Activated CD4-positive, alpha-beta T cell treated with anti-CD3 and anti-CD28 coated beads, Interleukin-2, amount 10 ng/mL, durations not matched to agents 7 days and 5 days (primary cell): ENCODE measurements at places on chromosomes 16 and 17. TPM values are rescaled to one million over a fixed set of nuclear protein-coding genes. Genes with fewer than 3 reads are reported as not detected.

The RPRML gene
- not detected for total RNA-seq

The HSD3B7 gene
- total RNA-seq = 3.5 TPM

The KRT33A gene
- total RNA-seq = not detected

The ZSCAN32 gene
- total RNA-seq = 19.5 TPM

The UMOD gene
- total RNA-seq = not detected

The DPEP3 gene
- total RNA-seq = 0.10 TPM

The CCDC144A gene
- total RNA-seq = 6.6 TPM

The CA5A gene
- not detected for total RNA-seq

The CCL4 gene
- 2.8 TPM for total RNA-seq

The TNFRSF17 gene
- not detected for total RNA-seq

- DNase-seq = peak; percentile 16
Observed at GRCh38 chr16:28491230-28491969, 474 bp downstream of the CLN3 start.

DNA sequence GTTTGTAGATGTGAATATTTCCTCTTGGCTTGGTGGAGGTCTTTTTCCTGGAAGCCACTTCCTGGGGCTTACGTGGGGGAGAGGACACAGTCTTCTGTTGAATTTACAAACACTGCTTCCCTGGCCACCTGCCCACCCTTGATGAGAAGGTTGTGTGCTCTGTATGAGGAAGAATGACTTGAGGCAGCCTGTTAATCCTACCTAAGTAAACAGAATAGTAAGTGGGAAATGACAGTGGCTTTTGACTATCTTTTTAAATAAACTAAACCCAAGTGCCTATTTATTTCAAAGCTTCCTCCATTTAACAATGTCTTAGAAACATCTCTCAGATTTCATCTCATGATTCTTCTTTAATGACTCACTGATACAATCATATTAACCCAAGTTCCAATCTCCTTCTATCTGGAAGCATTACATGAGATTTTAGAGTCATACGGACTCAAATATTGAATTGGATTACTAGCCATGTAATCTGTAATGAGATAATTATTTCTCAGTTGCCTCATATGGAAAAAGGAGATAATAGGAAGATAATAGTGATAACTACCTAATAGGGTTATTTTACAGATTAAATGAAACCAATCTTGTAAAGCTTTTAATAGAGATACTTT, 96.6 kb upstream of the SMIM36 start:
- DNase-seq = no peak

DNA sequence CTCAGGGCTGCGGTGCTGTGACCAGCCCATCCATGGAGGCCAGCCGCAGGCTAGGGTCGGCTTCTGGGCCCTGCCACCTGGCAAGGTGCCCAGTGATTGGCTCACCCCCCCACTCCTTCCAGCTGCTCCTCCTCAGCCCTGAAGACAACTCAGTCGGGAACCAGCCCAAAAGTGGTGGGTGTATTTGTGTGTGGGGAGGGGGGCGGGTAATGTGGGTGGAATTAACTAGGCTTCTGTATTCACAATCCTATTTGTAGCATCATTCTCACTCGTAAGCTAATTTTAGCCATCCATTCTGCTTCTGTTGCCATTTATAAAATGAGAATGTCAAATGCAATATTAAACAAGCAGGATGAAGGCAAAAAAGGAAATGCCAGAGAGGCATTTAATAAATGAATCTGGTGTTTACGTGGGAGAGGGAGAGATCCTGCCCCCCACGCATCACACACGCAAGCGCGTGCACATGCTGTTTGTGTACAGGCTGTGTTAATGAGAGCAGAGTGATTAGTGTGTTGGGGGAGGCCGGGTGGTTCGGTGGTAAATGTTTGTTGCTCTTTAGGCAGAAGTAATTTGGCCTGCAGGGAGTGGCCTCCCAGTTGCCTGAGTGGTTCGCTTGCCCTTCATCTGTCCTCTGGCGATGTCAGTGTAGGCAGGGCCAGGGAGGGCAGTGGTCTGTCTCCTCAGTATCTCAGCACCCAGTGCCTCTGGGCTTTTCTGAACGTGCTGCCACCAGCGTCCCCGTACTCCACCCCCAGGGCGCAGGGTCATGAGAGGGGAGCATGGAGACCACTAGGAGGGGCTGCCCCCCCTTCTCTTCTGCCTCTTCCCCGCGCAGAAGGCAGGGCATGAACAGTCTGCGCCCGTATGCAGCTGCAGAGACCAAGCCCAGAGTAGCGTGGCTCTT, 140.1 kb downstream of the CCDC182 start:
- peak; percentile 58 for DNase-seq

GRCh38 chr16:16143038-16143763, 80.1 kb downstream of the ABCC6 start:
- DNase-seq = peak; percentile 39

GRCh38 chr17:34817252-34818035, 143.8 kb downstream of the CCT6B start:
- no peak for DNase-seq

GRCh38 chr17:52827526-52827925, 669.0 kb upstream of the CA10 start:
- DNase-seq = no peak

- no peak for DNase-seq
Observed at GRCh38 chr16:4602331-4602730, 12.4 kb downstream of the UBALD1 start.

GRCh38 chr16:47136099-47136842, 7.5 kb downstream of the NETO2 start:
- DNase-seq = no peak

- DNase-seq = peak; percentile 71
Observed at GRCh38 chr17:2058586-2059546, 4.0 kb downstream of the HIC1 start.

DNA sequence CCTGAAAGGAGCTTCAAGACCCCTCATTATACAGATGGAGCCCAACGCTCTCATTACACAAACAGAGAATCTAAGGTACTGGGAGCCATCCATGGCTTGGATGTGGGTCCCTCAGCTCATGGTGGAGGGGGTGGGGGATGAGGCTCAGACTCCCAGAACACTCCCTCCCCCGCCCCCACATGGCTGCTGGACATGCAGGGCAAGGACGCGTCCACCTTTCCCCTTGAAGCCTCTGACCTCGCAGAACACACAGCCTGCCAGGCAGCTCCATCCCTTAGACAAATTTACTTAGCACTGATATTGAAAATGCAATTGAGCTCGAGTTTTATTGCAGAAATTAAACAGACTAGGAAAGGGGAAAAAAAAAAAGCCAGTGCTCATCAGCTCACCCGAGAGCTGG, 203.9 kb downstream of the ZNF423 start:
- DNase-seq = no peak

DNA sequence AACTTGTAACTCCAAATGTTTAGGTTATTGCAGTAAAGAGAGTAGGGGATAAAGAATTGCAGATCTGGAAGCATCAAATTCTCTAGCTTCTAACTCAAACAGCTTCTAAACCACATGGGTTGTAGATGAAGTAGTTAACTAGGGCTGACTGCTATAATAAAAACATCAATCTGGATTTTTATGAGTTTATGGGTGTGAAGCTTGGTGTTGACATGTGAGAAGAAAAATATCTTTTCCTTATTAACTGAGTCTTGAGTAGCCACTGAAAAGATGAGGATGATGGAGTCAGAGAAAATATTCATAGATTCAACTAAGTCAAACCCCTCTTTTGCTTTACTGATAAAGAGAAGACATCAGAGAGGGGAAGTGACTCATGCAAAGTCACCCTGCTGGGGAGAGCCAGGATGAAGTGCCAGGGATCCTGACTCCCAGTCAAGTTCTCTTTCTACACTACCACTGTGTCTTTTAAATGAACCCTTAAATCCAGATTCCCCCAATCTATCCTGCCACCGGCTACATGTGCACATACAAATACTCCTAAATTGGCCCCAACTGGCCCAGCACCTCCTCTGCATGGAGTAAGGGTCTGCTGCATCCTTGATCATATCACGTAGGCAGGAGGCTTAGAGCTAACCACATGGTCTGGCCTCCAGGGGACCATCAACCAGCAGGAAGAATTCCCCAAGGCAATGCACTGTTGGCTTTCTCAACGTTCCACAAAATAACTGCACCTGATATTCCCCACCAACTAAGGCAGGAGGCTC, 264.0 kb upstream of the CCL2 start:
- no peak for DNase-seq

DNA sequence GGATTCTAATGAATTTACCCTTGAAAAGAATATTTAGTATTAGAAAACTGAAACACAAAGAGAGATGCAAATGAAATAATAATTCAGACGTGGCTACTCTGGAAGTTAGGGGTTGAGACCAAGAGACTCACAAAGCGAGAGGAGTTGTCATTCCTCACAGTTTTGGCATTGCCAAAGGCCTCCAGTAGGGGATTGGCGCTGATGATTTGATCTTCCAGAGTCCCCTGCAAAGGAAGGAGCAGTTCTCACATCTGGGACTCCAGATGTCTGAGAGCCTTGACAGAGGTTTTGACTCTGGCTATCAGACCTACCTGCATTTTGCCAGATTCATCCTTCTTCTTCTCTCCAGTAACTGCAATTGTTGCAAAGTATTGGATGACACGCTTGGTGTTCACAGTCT, 6.6 kb downstream of the MYH8 start:
- DNase-seq = no peak

DNA sequence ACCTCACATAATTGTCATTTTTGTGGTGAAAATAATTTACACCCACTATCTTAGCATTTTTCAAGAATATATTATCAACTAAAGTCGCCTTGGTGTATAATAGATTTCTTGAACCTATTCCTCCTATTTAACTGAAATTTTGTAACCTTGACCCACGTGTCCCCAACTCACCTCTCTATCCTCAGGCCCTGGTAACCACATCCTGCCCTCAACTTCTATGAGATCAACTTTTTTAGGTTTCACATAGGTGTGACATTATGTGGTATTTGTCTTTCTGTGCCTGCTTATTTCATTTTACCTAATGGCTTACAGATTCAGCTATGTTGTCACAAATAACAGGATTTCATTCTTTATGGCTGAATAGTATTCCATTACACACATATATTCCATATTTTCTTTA, 73.0 kb upstream of the CNTNAP4 start:
- DNase-seq = no peak

DNA sequence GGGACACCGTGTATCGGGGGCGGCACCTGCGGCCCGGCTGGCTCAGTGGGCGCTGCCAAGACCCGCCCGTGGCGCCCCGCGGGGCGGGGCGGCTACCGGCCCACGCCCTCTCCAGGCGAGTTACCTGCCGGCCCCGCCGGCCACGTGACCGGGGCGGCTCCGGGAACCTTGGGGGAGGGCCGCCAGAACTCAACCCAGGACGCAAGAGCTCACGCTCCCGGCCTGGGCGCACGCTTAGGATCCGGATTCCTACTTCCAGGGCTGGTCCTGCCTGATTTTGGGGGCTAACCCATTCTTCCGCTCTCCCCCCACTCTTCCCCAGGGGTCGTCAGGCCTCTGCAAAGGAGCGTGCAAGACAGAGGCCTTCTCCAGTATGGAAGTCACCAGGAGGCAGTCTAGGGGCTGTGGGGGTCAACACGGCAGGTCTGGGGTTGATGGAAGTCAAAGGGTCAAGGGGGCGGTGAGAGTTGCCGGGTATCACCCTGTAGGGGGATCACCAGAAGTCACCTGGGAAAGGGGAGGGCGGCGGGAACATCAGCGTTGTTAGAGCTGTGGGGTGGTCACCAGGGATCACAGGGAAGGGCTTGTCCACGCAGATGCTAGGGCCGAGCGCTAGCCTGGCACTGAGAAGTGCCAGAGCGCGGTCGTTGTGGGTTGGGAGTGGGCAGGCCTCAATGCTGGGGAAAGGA, 354 bp upstream of the ESRP2 start:
- peak; percentile 32 for DNase-seq

- no peak for DNase-seq
Observed at GRCh38 chr17:72222661-72223380, 102.0 kb downstream of the SOX9 start.

DNA sequence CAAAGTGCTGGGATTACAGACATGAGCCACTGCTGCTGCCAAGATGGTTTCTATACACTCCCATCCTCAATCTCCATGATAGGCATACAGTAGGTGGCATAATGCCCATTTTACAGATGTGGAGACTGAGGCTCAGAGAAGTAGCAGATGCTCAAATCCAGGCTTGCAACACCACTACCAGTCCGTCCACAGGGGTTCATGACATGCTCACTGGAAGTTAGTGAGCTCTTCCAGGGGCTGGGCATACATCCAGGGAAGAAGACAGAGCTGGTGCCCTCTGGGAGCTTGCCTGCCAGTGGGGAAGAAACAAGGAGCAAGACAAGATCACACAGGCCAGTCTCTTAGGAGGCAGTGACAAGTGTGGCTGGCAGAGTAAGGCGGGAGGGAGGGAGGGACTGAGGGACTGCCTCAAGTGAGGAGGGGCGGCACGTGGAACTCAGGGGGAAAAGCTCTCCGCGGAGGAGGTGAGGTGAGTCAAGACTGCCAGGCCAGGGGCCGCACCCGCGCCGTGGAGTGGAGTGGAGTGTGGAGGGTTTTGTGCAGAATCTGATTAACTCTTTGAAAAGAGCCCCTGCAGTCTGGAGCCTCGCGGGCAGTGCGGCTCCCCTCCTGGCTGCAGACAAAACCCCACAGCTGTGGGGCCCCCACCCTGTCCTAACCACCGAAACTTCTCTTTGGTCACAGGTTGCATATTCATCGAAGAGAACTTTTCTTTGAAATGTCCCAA, 27.9 kb downstream of the SREBF1 start:
- no peak for DNase-seq

GRCh38 chr16:68760671-68761275, 23.7 kb downstream of the CDH1 start:
- DNase-seq = peak; percentile 22

- DNase-seq = peak; percentile 56
Observed at GRCh38 chr17:20073055-20073979, 64.2 kb downstream of the SPECC1 start.

- no peak for DNase-seq
Observed at GRCh38 chr16:66004699-66005098, 361.8 kb upstream of the CDH5 start.

DNA sequence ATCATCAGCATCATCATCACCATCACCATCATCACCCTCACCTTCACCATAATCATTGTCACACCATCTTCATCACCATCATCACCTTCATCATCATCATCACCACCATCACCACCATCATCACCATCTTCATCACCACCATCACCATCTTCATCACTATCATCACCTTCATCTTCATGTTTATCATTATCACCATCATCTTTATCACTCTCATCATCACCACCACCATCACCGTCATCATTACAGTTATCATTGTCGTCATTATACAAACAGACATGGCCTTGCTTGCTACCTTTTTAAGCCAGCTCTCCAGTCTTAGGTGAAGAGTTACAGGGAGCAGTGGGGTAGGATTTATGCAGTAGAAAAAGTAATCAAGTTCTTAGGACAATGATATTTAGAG, 114.9 kb downstream of the IRF8 start:
- no peak for DNase-seq
